ENCODE measurements at places on chromosomes 7 and 10.

DNA sequence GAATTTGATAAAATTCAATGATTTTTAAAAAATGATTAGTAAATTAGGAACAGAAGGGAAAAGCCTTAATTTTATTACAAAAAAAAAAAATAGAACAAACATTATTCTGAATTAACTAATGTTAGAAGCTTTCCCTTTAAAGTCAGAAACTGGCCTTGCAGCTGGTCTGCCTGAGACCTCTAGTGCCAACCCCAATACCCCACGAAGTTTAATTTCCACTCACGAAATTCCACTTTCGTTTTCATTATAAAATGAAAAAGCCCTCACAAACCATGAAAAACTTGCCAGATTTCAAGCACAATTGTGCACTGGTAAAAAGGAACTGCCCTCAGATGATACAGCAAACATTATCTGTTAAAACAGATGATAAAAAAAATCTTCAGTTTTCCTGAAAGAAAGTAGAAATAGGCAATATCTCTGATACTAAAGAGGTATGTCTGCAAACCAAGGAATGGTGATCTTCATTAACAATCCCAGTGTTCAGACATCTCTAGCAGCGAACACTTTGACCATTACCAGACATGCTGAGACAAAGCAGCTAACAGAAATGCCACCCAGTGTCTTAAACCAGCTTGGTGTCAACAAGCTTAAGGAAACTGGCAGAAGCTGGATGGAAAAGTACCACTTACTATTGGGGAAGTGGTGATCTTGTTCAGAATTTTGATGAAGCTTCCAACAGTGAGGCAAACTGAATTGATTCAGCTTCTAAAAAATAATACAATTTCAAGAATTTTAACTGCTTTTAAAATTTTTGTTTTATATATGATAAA is 80.2 kb downstream of the PALS2 start:
- DNase-seq, result no peak

DNA sequence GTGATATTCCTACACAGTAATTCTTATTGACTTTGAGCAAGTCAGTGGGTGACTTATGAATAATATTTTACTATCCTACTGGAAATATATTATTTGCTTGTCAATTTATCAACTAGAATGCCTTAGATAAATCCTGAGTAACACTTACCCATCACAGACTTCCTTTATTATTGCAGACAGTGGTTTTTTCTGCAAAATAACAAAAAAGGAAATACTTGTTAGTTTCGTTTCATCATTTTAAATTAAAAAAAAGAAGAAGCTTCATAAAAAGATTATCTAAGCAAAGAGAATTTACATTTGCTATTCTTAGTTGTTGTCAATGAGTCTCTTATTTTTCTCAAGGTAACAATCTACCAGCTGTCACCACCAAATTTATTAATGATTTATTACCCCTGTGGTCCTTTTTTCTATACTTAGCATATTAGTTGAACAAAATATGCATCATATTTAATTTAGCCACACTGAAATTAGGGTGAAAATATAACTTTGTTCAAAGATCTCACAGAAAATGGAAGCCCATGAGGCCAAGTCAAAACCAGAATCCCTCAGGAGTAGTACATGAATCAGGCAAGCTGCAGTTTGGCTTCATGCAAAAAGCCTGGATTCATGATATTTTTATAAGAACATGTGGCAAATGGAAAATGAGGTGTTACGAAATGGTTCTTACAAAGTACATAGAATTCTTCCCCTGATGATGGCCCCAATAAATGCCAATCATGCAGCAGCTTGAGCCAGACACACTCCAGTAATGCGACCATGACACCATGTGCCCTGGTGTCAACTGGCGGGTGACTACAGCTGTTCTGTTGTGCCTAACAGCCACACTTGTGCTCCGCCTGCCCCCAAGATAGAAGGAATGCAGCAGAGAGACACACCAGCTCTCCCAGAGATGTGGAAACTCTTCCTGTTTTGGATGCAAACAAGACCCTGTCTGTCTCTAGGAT is 132.6 kb downstream of the ELMO1 start:
- DNase-seq, result no peak

DNA sequence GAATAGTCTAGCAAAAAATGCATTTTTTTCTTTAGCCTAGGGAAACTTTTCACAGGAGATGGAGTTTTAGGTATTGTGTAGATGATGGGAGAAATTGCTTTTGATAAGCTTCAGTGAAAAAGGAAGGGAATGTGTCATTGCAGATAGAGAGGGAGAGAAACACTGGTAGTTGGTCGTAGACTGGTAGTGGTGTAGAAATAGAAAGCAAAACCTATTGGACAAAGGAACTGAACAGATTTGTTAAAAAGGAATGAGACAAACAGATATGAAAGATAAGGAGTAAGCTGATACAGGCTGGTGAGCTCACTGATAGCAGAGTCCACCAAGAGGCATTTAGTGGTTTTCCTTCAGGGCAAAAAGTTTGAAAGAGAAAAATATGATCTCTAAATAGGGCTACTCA is 94.3 kb downstream of the ZEB1 start:
- DNase-seq, result no peak

DNA sequence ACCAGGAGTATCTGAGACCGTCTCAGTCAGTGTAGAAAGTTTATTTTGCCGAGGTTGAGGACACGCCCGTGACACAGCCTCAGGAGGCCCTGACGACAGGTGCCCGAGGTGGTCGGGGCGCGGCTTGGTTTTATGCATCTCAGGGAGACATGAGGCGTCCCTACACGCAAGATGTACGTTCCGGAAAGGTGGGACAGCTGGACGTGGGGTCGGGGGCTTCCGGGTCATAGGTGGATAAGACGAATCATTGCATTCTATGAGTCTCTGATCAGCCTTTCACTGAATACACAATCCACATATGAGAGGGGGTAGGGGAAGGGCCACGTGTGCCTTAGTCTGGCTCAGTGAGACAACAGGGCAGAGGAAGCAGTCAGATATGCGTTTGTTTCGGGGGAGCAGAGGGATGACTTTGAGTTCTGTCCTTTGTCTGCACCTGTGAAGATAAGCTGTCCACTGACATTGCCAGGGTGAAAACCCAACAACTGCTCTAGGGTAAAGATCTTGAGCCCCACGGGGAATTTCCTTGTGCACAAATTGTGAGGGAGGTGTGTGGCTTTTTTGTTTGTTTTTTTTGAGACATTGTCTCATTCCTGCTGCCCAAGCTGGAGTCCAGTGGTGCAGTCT is 66.2 kb downstream of the DNAJB6 start:
- DNase-seq, result no peak

- peak; percentile 12 for DNase-seq
Observed at GRCh38 chr7:3464900-3465622, 164.0 kb downstream of the SDK1 start.

- no peak for DNase-seq
Observed at GRCh38 chr7:6271694-6272440, 557 bp downstream of the CYTH3 start.

- no peak for DNase-seq
Observed at GRCh38 chr10:119404719-119405519, 137.6 kb downstream of the RGS10 start.

- DNase-seq, result no peak
Observed at GRCh38 chr10:117934477-117934876, 112.3 kb downstream of the RAB11FIP2 start.

DNA sequence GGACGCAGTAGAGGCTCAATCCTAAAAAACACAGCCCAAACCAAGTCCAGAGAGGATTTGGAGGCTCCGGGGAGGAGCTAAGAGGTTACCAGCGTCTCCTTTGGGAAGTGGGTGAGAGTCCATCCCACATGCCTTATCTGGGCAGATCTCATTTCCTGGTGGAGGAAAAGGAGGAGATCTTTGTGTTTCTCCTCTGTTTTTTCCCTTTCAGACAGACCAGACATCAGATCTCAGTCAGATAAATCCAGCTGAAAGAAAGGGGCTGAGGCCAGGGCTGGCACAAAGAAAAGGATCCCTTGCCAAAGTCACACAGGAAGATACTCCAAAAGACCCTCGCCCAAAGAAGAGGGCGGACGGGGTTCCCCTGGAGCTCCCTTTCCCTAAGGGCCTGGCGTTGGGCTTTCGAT is 58.3 kb upstream of the COMTD1 start:
- no peak for DNase-seq

DNA sequence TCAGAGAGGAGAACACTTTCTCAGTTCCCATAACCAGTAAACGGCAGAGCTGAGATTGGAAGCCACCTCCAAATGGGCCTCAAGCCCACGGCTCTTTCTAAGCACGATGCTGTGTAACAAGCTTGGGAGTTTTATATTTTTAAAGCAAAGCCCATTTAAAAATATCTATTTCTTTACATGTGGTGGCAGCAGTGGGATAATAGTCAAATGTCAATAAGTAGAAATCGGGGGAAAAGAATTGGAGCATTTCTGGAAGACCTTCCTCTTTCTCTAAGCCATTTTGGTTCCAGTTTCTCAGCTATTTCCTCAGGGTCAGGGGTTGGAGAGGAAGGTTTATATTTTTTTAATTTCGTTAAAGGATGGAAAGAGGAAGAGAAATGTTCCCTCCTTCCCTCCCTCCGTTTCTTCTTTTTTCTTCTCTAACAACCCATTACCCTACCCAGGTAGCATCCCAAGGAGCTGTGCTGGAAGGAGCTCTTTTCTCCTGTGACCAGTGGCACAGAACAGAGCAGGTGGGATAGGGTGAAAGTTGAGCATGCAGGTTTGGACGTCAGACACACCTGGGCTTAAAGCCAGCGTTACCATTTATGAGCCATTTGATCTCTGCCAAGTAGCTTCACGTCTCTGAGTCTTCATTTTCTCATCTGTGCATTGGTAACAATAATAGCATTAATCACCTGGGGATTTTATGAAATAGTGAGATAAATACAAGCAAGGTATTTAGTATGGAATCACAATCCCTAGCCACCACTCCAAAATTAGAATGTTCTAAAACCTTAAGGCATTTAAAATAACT is 515.7 kb downstream of the RPS24 start:
- no peak for DNase-seq

Data from CD4-positive, alpha-beta T cell treated with Interleukin-1 beta for 1 hour (primary cell).